AG04449 (cell line): ENCODE measurements at places on chromosomes 4 and X.

DNA sequence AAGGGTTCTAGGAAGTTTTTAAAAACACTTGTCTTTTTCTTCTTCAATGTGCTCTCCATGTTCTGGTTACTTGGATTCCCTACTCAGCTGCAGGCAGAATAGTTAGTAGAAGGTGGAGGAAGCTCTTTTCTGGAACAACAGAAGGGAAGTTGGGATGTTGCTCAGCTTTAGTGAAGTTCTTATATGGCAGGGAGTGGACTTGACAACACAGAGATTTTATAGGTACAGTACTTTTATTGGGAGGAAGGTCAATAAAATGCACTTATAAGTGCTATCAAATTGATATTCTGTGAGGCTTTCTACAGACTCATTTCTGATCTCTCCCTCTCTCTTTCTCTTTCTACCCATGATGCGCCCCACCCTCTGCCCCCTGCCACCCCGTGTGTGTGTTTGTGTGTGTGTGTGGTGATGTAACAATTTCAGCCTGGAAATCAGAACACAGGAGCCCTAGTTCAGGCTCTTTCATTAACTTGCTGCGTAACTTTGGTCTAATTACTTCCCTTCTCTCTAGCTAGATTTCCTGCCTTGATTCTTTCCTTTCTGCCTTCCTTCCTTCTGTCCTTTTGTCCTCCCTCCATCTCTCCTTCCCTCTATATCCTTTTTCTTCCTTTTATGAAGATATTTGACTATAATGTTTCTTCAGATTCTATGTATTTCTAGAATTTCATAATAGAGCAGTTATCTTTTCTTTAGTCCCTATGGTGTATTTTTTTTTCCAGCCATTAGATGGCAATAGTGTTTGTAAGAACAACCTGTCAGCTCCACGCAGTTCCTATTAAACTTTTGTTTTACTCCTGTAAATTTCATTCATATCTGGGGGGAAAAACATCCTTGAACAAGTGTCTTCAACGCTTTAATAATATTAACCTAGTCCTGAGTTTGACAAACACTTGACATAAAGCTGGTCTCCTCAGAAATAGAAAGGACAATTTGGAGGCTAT, 37.1 kb downstream of the HEPH start:
- no peak for DNase-seq

DNA sequence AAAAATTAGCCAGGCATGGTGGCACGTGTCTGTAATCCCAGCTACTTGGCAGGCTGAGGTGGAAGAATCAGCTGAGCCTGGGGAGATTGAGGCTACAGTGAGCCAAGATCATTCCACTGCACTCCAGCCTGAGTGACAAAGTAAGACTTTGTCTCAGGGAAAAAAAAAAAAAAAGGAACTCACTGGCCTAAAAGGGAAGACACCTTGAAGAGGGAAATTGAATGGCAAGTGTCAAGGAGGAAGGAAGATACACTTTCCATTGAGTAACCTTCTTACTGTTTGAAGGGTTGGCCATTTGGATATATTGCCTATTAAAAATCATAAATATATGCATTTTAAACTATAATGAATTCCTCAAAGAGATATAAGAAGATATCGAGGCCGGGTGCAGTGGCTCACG, 147.5 kb upstream of the FAM241A start:
- DNase-seq, result no peak

GRCh38 chrX:44344687-44345086, 1.2 kb upstream of the EFHC2 start:
- DNase-seq, result no peak

DNA sequence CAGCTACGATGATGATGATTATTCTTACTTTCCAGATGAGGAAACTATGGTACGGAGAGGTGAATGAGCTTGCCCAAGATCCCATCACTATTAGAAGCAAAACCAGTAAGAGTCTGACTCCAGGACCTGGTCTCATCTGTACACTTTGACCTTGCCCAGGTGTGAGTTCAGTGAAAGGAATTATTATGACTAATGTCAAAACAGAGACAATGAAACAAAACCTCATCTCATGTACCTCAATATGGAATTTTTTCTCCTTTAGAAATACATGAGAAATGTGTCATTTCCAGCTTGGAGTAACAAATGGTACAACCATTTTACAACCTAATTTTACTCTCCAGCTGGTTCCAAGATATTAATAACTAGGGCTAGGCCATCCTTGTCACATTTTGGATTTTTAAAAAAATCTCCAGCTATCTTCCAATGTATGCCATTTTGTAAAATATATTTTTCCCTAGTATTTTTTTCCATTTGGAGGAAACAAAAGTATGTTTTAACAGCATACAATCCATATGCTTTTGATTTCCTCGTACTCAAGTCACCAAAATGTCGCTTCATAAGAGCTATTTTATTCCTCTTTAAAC, 213.8 kb downstream of the PTTG2 start:
- DNase-seq, result no peak
